Naive B cell (primary cell): ENCODE measurements at places on chromosomes 16 and 17. TPM values are rescaled to one million over a fixed set of nuclear protein-coding genes. Genes with fewer than 3 reads are reported as not detected.

Gene TNP2
- polyA plus RNA-seq, result not detected

Gene ADAP2
- 5.0 TPM for polyA plus RNA-seq

Gene PPP4C
- polyA plus RNA-seq, result 180 TPM

DNA sequence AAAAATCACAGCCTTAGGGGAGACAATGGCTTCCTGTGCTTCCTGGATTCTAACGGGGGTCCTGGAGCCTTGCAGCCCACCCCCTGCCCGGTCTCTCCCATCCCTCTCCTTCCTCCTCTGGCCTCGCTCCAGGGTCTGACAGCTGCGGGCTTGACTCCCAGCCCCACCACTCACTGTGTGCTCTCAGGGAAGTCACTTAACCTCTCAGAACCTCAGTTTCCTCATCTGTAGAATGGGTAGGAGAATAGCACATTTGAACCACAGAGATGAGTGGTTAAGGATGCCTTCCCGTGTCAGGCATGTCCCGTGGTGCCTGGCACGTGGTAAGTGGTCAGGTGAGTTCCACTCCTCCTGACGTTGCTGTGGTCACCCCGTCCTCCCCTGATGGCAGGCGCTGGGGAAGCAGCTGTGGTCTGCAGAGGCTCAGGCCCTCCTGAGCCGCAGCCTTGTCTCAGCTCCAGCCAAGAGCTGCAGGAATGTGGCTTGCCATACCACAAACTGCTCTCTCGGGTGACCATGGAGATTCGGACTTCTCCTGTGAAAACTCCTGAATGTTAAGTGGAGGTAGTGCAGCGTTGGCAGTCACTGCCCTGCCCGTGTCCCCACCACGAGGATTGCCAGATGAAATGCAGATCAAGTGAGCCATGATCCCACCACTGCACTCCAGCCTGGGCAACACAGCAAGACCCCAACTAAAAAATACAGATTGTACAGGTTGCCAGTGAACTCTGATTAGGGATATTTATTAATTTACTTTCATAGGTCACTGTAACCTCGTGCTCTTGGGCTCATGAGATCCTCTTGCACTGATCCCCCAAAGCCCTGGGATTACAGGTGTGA lies 85.7 kb downstream of the NT5M start:
- H3K27ac ChIP-seq, result no peak overlapping the region
- peaks cover 8% of the 10 kb centered on the region for H3K4me1 ChIP-seq
- H3K4me3 ChIP-seq, result no peak overlapping the region
- no peaks in the 10 kb centered on the region for H3K36me3 ChIP-seq
- H3K27me3 ChIP-seq, result no peaks in the 10 kb centered on the region
- DNase-seq, result no peak

- H3K27ac ChIP-seq, result peak overlapping the region; percentile 99
- peak overlapping the region; percentile 99 for H3K4me3 ChIP-seq
- no peaks in the 10 kb centered on the region for H3K27me3 ChIP-seq
Observed at GRCh38 chr16:29994600-29995323, 655 bp downstream of the HIRIP3 start.

DNA sequence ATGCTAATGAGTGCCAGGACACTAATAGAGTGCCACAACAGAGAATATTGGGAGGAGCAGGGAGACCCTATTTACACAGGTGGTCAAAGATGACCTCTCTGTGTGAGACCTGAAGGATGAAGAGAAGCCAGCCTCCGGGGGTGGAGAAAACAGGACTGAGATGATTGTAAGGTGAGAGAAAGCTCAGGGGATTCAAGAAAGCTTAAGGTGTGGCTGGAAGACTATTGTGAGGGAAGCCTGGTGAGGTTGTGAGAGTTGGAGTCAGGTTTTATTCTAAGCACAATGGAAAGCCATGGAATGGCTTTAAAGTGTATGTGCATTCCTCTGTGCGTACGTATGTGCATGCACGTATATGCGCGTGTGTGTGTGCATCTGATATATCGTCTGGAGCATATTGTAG lies 10.4 kb upstream of the MARCHF10 start:
- no peak overlapping the region for H3K27ac ChIP-seq
- H3K36me3 ChIP-seq, result peaks cover 8% of the 10 kb centered on the region
- H3K27me3 ChIP-seq, result peaks cover 5% of the 10 kb centered on the region
- no peak overlapping the region for H3K4me3 ChIP-seq

- H3K4me1 ChIP-seq, result peaks cover 33% of the 10 kb centered on the region
- H3K36me3 ChIP-seq, result no peaks in the 10 kb centered on the region
- DNase-seq, result no peak
- peak overlapping the region; percentile 91 for H3K4me3 ChIP-seq
- no peaks in the 10 kb centered on the region for H3K27me3 ChIP-seq
- no peak overlapping the region for H3K27ac ChIP-seq
Observed at GRCh38 chr17:3636908-3637373, 381 bp downstream of the CTNS start.
